Activated naive CD4-positive, alpha-beta T cell (primary cell): ENCODE measurements at places on chromosomes 4 and X.
A peak's percentile ranks its signal among the peaks of the same experiment; 100 is the strongest.

DNA sequence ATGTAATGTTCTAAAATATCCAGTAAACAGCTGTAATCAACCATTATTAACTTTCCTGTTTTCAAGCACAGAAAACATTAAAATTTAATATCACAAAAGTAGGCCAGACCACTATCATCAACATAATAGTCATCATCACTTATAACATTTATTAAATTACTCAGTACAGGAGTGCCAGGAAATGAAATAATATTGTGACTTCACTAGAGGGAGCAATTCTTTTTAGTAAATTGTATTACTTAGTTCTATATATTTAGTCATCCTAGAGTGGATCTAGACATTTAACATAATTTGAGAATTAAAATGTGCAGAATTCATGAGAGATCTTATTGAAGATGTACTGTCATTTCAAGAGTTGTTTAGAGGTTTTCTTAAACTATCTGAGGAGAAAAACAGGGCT is 33.6 kb downstream of the PITX2 start:
- no peak for DNase-seq

DNA sequence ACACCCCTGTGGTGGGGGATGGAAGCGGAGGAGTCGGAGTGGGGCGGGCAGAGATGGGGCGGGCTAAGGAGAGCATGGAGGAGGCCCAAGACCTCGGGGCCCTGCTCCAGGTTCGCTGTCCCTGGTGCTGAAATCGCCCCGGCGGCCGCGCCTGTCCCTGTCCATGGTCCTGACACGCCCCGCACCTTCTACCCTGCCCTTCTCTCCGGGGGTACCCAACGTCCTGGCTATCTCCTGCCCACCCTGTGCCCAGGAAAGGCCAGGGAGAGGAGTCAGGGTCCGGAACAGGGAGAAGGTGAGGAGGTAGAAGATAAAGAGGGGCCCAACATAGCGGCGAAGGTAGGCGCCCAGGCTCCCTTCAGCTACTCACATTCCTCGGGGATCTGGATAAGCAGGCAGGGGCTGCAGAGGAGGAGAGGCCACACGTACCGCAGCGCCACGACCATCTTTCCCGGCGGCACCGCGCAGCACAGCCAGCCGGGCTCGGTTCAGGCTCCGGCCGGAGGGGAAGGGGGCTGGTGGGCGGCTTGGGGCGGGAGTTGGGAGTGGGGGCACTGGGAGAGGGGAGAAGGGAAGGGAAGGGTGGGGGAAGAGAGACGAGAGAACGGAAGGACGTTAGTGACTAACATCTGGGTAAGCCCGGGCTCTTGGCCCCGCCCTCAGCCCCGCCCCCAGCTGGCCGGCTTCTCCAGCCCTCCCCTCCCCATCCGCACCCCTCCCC is 10.4 kb downstream of the L1CAM start:
- DNase-seq = peak; percentile 29

- no peak for DNase-seq
Observed at GRCh38 chr4:15148691-15149090, 146.4 kb downstream of the CPEB2 start.

GRCh38 chr4:128060121-128060698 is 902 bp upstream of the LARP1B start:
- no peak for DNase-seq

DNA sequence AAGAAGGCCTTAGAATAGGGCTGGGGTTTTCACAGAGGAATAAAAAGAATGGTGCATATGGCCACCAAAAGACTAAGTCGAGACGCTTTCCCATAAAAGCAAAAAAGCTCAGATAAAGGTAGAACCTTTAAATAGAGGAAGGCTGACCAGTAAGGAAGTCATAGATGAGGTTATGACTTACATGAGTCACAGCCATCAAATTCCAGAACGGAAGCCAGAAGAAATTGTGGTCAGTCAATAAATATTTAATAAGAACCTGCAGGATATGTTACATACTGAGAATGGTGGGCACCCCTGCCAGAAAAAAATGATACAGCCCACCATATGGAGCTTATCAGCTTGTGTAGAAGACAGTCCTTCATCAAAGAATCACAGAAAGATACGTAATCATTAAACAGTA is 120.1 kb downstream of the MANBA start:
- DNase-seq = no peak

- DNase-seq = no peak
Observed at GRCh38 chr4:98527534-98528269, 130.7 kb downstream of the TSPAN5 start.

GRCh38 chrX:151793886-151794285 is 59.3 kb downstream of the CNGA2 start:
- no peak for DNase-seq

- no peak for DNase-seq
Observed at GRCh38 chr4:128031756-128032384, 29.2 kb upstream of the LARP1B start.

- DNase-seq = no peak
Observed at GRCh38 chr4:8908206-8908893, 36.7 kb upstream of the HMX1 start.

DNA sequence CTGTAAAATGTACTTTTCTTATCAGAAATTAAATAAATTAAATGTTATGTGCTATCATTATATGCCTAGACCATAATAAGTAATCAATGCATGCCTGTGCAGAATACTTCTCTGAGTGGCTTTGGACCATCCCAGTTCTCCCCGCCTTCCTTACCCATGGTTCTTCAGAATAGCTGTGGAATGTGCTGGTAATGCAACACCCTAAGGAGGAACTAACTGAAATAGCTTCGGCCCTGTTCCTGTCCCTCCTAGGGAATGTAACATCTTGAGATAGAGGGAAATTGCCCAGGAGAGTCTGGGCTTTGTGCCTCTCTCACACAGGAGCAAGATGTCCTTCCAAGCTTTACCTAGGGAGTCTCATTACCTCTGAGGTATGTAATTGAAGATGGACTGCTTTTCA is 693.6 kb upstream of the HS3ST1 start:
- DNase-seq = no peak

DNA sequence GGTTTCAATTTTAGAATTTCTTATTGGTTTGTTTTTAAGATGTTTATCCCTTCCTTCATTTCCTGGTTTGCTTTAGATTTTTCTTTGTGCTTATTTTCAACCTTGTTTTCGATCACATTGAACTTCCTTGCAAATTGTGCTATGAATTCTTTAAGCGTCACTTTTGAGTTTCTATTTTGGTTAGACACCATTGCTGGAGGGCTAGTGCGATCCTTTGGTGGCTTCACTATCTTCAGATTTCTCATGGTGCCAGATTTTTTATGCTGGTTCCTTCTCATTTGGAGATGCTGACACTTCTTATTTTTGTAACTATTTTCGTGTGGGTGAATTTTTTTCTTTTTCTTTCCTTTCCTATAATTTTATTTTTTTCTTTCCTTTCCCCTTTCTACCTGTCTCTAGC is 227.2 kb upstream of the HDX start:
- DNase-seq = no peak

GRCh38 chr4:67721770-67722597 is 21.0 kb upstream of the UBA6 start:
- no peak for DNase-seq

DNA sequence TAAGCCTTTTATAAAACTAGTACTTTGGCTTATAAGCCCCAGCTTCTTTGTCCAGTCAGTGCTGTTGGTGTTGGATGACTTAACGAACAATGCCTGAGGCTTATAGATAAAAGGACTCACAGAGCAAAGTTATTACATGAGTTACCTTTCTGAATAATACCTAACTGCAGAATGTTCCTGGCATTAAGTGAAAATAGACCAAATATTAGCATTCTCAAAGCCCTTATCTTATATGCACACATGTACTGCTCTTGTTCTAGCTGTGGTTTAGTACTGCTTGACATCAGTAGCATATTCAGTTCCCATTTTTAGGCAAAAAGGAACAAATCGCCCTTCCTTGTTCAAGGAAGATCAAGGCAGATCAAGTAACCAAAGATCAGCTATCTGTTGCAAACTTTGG is 131.6 kb downstream of the ZNF330 start:
- no peak for DNase-seq

- no peak for DNase-seq
Observed at GRCh38 chr4:116942315-116942714, 143.1 kb downstream of the TRAM1L1 start.

DNA sequence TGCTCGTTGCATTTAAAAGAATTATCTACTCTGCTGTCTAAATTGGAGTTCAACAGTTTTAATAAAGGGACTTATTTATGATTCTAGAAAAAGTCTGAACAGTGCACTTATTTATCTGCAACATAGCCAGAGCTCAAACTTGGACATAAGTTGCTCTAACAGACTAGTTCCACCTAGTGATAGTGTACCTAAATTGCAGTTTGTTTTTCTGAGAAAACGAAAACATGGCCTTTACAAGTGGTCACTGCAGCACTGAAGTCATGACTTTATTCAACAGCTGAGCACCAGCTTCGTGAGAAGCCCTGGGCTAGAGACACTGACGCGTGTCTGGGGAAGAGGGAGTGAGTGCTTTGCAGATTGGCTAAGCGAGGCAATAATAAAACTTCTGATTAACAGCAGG is 77.3 kb upstream of the IGSF1 start:
- no peak for DNase-seq

DNA sequence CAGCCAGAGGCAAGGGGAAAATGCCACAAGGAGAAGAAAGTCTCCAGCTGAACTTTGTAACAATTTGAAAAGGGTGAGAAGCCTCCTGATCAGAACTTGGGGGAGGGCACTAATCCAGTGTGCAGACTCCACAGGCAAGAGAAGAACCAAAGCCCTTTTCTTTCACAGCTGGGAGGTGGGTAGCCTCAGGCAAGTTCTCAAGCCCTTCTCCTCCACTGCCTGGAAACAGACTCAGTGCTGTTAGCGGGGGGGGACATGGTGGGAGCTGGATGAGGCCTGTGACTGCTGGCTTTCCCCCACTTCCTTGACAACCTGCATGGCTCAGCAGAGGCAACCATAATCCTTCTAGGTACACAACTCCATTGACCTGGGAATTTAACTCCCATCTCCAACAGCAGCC is 92.5 kb downstream of the LHFPL1 start:
- no peak for DNase-seq

- no peak for DNase-seq
Observed at GRCh38 chr4:184655889-184656869, 6.6 kb downstream of the PRIMPOL start.

DNA sequence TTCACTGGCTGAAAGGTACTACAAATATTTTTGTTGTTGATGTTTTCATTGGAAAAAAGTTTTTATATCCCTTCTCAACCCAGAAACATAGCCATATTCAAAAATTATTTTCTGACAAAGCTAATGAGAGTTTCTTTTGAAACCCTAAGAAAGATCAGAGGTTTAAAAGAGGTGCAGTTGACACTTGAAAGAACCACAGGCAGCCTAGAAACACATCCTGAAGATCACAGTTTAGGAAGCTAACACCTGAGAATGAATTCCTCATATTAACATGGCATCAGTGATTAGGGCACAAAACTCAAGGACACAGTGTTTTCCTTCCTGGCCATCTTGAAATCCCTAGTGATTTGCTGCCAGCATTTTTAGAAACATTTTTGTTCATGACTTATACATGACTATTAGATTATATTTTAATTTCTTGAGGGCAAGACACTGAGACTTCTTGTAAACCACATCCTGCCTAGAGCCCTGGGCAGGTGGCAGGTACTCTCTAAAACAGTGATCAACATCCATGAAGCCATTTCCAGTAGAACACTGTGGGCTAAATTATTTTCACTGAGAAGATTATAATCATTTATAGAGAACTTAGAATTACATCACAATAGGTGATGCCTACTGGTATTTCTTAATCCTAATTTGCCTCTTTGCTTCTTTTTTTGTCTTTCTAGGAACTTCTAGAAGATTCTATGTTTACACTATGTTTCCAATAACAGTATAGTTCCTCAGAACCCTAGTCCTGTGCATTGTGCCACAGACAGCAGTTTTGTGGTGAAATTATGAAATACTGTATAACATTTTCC is 80.0 kb downstream of the ARSJ start:
- peak; percentile 7 for DNase-seq

- no peak for DNase-seq
Observed at GRCh38 chr4:4755306-4755705, 104.2 kb upstream of the MSX1 start.

GRCh38 chrX:23907111-23907497 is 634 bp downstream of the APOO start:
- no peak for DNase-seq

- no peak for DNase-seq
Observed at GRCh38 chr4:87166296-87166854, 54.0 kb downstream of the KLHL8 start.

DNA sequence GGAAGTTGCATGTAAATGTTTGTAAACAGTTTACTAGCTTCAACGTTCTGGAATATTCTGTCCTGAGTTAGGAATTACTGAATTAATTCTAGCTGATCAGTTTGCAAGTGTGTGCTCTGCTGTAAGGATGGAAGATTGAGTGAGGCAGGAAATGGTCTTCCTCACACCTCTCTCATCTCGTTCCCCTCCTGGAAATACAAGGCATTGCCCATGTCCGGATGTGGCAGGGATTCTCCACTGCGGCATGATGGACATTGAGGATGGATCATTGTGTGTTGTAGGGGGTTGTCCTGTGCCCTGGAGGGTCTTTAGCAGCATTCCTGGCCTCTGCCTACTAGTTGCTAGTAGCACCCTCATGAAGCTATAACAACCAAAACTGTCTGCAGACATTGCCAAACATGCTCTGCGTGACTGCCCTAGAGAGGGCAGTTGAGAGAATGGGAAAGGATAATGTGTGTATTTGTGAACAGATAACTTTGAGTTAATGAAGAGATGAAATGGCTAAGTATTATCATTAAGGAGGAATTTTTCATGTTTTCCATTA is 12.6 kb downstream of the CA5B start:
- DNase-seq = no peak

DNA sequence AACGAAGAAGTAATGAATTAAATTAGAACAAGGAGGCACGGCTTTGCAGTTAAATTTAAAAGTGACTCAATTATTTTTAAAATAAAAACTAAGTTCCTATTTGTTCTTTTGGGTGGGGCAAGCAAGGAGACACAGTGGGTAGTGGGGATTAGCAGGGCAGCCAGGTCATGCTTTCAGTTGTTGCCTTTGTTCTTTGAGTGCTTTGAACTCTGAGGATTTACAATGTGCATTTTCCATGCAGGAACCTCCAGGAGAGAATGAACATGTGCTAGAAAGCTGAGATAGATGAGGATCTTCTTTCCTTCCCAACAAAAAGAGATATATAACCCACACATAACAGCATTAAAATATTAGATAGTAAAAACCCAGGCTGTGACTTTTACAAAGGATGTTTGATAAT is 420.4 kb upstream of the CTSO start:
- DNase-seq = no peak

DNA sequence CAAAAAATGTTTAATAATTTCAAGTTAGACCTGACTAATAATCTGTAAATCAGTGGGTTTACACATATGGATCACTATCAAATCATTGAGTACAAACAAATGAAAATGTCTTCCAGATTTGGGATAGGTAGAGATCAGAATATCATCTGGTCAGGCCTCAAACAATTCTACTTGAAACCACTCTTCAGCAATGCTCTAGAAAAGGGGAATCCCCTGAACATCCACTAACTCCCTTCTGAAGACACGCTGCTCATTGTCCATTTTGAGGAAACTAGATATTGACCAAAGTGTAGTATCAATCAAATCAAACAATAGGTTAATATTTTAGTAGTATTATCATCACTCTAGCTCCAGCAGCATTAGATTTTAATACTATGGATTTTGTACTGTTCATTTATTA is 46.3 kb downstream of the SULT1E1 start:
- no peak for DNase-seq
